ENCODE measurements at places on chromosomes 2 and 18.
A peak's percentile ranks its signal among the peaks of the same experiment; 100 is the strongest.

- DNase-seq = no peak
These were observed 288.1 kb downstream of the EPHA4 start for GRCh38 chr2:221283896-221284545.

DNA sequence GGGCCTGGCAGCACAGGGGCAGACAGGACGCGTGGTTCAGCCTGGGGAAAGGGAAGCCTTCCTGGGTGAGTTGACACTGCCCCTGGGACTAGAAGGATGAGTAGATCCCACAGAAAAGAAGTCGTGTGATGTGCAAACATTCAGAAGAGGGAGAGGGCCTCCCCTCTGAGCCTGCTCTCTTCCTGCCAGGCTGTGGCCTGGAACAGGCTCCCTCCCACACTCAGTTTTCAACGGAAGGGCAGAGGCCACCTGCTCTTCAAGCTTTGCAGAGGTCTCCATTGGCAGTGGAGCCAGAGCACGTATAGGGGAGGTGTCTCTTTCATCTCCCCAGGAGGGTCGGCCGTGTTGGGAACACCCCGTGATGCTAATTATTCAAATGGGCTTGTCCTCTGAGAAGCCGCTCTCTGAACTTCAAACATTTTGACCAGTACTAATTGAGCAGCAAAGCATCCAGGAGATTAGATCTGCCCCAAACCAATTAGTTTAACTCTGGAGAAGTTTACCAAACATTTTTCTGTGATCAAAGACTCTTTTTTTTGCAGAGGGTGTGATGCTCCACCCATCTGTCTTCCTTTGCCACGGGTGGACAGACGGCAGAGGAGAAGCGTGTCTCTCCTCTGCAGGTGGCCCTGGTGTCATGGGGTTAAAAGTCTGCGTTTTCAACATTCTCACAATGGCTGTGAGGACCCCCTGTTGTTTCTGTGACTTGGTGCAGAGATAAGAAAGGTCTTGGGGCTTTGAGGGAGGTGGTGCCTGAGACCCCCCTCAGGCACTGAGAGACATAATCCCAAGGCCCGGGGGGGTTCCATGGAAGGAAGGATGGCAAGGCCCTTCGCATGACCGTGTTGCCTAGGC lies 29.5 kb upstream of the ODC1 start:
- DNase-seq = no peak

DNA sequence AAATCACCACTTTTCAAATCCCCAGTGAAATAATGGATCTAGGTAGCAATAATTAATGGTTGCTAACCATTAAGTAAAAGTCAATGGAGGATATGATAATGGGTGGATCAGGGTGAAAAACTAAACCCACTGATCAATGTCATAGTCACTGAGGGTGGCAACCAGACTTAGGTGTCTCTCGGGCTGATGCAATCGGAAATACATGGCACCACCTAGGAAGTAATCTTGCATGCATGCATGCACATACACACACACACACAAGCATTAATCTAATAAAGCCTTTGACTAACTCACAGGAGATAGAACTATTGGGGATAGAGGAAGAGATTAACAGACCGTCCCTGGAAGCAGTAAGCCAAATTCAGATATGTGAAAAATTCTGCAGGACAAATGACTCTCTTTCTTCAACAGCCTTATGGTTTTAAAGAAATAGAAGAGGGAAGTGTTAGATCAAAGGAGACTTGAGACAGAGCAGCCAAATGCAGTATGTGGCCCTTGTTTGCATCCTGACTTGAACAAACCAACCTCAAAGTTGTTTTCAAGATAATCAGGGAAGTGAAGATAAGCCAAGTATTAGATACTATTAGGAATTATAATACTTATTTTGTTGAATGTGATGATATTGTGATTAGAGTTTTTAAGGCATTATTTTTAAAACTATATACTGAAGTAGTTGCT lies 186.0 kb upstream of the RMP24 start:
- DNase-seq = no peak

- no peak for DNase-seq
These were observed 7.0 kb downstream of the TIMM21 start for GRCh38 chr18:74155276-74155675.

DNA sequence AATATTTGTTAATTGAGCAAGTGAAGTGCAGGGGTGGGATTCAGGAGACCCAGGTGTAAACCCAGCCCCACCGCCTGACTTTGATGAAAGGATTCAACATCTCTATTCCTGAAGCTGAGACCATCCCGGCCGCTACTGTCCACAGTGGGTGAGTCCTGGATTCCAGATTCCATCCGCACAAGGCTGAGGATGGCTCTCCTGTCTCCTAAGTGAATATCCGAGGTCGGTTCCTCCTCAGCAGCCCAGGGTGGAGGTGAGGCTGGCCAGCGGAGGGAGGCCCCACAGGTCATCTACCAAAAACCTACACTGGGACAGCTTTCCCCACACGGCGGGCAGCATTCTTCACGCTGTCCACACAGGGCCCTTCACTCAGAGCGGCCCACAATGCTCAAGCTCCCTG lies 57.6 kb downstream of the ACKR3 start:
- DNase-seq = no peak

DNA sequence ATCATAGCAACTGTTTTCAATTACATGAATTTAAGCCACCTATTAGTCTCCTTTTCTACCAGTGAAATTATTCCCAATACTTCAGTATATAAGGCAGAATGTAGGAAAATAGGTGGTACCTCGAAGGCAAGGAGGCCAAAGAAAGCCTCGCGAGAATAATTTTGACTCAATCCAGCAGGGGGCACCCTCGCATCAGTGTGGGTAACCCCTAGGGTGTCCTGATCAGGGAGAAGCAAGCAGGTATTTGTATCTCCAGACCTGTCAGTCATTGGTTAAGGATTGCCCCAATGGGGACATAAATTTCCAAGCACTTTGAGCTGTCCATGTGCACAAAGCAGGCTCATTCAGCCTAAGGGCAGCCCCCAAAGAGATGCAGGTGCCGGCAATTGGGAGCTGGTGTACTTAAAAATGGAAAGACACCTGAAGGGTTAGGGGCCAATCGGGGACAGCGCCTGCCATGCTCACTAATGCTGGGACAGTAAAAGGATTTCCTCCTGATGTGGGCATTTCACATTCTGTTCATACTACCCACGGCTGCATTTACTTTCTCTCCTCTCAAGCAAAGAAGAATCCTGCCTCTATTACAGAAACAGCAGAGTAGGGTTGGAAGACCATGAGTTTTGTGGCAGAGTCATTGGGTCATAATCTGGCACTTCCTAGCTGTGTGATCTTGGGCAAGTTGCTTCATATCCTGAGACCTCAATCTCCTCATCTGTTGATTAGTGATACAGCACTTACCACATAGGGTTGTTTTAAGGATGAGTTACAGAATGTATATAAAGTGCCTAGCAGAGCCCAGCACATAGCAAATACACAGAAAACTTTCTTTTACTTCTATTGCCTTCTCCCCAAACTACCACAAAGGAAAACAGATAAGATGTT lies 136.1 kb downstream of the ICOS start:
- peak; percentile 14 for DNase-seq

GRCh38 chr2:219169930-219170654 lies at the start of gene SLC23A3:
SLC23A3 (minus strand) TSS chr2:219170029; CDS start chr2:219169984, 45 bp downstream.
- no peak for DNase-seq

DNA sequence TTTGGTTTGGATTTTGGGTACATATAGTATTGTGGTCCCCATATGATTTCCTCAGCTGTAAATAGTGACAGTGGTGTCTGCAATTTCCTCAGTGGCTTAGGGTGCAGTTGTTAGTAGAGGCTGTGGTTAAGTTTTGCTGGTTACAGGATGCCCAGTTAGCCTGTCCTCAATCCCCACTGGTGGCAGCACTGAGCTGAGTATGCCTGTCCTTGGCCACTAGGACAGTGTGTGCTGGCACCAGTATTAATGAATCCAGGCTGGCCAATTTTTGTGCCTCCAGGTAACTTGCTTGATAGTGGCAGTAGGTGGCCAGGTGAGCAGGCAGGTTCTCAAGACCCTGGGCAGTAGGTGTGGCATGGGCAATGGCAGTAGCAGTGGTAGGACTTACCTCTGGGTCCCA lies 973.1 kb downstream of the TMEM182 start:
- no peak for DNase-seq

- DNase-seq = no peak
These were observed 44.0 kb downstream of the TCF4 start for GRCh38 chr18:55544014-55544413.

DNA sequence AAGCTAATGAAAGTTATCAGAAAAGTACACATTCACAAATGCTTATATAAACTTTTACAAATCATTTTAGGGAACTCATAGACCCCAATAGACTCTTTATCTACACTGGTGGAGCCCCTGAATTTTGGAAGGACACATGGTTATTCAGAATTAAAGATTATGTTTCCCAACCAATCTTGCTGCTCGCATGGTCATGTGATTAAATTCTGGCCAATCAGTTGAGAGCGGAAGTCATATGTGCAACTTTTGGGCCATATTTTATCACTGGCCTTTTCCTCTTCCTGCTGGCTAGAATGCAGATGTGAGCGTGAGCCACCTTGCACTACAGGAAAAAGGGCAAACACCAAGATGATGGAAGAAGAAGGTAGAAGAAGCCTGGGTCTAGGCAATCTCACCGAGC lies 19.8 kb downstream of the THOC1 start:
- no peak for DNase-seq

DNA sequence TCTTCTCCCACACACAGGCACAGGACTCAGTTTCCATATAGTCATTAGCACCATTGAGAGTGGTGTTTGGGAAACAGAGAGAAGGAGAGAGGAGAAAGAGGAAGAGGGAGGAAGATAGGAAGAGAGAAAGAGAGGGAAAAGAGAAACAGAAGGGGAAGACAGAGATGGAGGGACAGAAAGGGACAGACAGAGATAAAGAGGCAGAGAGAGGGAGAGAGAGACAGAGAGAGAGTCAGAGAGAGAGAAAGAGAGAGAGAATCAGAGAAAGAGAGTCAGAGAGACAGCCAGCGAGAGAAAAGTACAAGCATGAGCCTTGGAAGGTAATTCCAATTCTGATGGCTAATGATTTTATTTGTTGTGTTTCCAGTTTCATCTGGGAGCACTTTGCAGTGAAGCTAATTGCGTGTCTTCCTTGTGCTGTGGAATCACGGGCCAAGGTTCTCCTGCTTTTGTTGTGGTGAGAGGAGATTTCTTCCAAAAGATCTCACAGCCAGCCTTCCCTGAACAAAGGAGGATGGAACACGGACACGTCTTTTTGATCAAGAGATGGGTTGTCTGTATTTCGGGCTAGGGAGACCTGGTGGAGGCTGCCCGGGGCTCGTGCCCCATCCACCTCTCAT lies 153.6 kb upstream of the TWIST2 start:
- no peak for DNase-seq

- DNase-seq = no peak
These were observed 57.8 kb downstream of the SPRED2 start for GRCh38 chr2:65374575-65374974.
